Neural crest cell (in vitro differentiated cells): ENCODE measurements at places on chromosomes 2 and 18.

- DNase-seq: no peak
These were observed 52.6 kb downstream of the CALCRL start for GRCh38 chr2:187395276-187396015.

DNA sequence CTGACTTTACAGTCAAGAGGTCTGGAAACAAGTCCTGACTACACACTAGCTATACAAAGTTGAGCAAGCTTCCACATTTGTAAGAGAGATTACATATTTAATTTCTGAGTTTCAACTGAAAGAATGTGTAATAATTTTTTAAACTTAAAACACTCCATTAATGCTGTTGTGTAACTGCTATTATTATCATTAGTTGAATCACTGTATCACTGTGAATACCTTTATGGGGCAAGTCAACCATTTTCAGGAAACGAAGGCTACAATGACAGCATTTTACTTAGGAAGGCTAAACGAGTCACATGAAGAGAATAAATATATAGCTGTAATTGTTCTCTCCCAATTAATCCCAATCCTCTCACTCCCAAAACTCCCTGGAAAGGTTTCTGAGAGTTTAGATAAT, 46.3 kb downstream of the TRIP12 start:
- DNase-seq: no peak

- no peak for DNase-seq
These were observed 237.7 kb downstream of the HDAC4 start for GRCh38 chr2:239162976-239163687.

DNA sequence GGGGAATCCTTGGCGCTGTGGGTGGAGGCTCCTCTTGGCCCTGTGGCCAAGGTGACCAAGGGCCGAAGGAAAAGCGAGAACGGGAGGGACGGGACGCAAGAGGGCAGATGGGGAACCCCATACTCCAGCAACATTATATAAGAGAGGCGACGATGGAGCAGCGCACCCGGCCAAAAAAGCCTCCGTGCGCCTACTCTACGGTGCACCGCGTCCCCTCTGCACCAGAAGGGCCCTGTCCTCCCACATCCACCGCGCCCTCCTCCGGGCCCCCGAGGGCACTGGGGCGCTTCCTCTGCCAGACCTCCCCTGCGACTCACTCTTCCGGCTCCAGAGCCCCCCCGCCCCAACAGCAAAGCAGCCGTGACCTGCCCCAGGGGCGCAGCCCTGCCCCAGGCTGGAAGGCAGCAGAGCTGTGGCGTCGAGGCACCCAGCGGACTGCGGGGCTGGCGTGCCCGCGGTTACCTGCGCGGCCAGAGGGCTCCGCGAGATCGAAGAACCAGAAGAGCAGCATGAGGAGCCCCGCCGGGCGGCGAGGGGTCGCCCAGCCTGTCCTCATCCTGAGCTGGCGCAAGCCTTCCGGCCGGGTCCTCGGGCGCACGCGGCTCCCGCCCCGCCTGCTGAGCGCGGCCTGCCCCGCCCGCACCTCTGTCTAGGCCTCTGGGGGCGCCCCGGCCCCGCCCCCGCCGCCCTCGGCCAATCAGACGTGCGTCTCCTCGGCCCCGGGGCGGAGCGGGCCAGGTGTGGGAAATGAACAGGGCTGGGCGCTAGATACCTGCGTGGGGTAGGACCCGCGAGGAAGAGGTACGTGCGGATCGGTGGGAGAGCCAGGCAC, 106.3 kb upstream of the CD302 start:
- peak; percentile 16 for DNase-seq

- DNase-seq: no peak
These were observed 98.1 kb downstream of the ZEB2 start for GRCh38 chr2:144421606-144422510.

- no peak for DNase-seq
These were observed 78.0 kb downstream of the UPP2 start for GRCh38 chr2:158179660-158180059.

DNA sequence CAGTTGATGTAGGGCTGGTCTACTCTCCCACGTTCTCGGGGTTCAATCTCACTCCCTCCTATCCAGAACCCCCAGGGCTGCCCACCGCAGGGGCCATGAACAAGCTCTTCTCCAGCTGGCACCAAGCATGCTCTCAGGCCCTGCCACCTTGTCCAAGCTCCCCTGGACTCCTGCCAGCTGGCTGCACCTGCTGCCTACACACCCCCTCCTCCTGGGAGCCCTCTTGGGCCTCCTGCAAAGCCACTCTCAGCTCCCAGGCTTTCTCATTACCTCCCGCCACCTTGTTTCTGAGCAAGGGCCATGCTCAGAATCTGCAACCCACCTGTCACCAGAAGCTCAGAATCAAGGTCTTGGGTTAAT, 56.0 kb downstream of the HDAC4 start:
- DNase-seq: no peak

DNA sequence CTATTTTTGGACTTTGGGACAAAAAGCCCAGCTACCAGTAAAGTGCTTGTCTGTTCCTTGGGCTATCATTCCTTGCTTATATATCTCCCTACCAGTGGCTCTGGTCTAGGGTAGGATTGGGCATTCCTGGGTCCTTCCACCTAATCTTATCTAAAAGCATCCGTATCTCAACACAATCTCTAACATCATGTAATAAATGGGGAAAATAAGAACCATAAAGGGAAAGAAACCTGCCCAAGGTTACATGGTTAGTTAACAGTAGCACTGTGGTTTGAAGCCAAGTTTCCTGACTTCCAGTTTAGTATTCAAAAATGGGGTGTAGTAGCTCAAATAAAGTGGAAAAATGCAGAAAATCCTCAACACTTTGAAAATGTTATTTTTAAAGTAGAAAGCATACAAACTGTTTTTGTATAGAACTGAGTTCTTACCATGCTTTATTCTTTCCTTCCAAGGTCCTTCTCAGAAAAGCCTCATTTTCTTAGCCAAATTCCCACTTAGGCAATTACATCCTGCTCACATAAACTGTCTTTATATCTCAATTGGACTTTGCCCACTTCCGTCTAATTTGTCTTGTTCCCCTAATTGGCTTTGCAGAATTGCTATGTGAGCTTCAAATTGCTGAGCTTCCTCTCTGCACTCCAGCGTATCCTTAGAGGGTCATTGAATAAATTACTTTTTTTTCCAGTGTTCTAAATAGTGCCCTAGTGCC, 273.1 kb upstream of the UBE2E3 start:
- DNase-seq: no peak

DNA sequence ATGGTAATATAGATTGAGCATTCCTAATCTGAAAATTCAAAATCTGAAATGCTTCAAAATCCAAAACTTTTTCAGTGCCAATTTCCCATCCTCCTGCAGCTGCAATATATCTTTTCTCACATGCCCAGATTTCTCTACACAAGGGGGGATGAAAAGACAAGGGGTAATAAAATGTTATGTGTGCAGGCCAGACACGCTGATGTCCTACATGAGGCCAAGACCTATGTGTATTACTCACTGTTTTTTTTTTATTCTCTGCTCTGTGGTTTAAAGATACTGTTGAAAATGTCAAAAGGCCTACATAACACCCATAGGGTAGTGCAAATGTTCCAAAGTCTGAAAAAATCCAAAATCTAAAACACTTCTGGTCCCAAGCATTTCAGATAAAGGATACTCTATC, 41.2 kb upstream of the CWC22 start:
- no peak for DNase-seq

DNA sequence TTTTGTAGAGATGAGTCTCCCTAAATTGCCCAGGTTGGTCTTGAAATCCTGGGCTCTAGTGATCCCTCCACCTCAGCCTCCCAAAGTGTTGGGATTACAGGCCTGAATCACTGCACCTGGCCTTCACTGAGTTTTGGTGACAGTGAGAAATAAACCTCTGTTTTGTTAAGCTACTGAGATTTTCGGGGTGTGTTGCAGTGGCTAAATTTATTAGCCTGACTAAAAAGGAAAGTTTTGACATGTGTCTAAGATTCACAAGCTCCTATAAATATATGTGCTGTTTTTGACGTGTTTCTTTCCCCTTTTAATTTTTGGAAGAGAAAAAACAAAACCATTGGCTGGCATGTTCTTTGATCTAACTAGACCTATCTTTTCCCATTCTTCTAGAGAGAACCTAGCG, 190.5 kb upstream of the MC4R start:
- DNase-seq: no peak
